Stimulated activated naive CD4-positive, alpha-beta T cell (primary cell): ENCODE measurements at places on chromosomes 5 and 9.

DNA sequence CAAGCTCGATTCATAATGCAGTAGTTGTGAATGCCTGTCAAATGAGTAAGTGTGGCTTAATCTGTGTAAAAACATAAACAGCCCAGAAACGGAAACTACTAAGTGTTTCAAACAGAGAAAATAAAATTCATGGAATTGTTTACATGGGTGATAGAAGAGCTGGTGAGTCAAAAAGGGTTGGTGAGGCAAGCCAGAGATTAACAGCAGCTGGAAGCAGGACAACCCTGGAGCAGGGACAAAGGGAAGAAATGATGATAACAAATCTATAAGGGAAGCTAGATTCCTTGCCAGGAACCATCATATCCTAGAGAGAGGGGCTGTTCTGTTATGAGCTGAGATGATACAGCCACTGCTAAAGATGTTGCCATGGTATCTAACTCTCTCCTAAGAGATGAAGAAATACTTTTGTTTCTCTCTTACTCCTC, 18.0 kb upstream of the PRR16 start:
- DNase-seq: no peak

- no peak for DNase-seq
These were observed 25.3 kb downstream of the GGTA1 start for GRCh38 chr9:121474231-121474947.

DNA sequence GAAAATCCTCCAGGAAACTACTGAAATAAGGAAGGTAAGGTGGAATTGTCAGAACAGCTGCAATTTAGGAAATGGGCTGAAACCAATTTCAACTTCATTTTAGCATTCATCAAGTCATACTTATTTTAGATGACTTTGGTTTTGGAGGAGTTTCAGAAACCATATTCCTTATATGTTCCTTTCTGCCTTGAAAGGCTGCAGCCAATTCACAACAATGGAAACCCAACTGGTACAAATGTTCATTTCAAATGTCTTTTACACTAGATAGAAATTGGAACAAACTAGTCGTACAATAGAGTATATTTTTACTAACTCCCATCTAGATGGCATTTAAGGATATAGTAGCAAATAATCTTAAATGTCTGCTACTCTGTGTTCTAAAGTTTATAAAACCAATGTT, 82.6 kb upstream of the ANKH start:
- DNase-seq: no peak

- no peak for DNase-seq
These were observed 253.1 kb downstream of the TLR4 start for GRCh38 chr9:117957267-117957666.

DNA sequence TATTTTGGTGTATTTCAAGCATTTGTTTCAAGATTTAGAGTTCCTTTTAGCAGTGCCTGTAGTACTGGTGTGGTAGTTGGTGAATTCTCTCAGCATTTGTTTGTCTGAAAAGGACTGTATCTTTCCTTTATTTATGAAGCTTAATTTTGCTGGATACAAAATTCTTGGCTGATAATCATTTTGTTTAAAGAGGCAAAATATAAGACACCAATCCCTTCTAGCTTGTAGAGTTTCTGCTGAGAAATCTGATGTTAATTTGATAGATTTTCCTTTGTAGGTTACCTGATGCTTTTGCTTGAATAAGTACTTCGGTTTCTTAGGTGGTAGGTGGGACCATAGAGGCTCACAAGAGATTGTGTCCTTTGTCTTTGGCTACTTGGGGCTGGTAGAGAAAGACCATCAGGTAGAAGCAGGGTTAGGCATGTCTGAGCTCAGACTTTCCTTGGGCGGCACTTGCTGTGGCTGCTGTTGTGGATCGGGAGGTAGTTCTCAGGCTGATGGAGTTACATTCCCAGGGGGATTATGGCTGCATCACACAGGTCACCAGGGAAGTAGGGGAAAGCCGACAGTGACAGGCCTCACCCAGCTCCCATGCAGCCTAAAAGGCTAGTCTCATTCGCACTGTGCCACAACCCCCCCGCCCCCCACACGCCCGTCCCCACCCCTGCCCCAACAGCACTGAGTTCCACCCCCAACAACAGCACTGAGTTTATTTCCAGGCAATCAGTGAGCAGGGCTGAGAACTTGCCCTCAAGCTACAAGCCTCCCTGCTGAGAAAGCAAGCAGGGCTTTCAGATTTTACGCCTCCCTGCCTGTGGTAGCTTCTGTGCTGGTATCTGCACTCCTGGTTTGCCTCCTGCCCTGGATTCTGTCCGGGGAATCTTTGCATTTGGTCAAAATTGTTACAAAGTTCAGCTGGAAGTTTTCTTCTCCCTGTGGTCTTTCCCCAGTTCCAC, 127.1 kb upstream of the GLRA1 start:
- no peak for DNase-seq

DNA sequence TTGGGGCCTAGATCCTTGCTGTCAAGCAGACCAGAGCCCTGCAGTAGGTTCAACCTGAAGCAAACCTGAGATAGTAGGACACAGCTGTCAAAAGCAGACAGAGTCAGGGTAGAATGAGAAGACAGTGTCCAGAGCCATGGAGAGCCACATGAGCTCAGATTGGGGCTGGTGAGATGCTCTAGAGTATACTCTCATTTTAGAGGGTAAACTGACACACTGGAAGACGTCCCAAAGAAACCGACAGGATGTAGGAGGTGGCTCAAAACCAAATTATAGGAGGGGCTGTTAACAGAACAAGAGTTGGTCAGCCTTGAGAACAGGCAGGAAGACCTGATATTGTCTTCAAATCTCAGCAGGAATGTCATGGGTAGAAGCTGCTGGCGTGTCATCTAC, 11.5 kb downstream of the CCDC69 start:
- DNase-seq: no peak

DNA sequence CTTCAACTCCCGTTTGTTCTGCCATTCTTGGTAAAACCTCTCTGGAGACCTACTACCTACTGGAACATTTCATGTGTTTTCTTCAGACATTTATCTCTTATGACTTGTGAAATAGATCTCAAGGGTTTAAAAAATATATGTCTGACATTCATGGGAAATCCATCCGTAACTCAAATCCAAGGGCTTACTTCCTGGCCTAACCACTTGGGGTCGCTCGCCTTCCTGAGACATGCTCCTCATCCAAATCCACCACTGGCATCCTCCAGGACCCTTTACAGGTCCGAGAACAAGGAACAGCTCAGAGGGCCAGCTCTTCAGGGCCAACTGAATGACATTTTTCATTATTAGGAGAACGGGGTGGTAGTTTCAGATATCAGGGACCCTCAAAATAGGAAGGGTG, 235.1 kb upstream of the TUT7 start:
- no peak for DNase-seq

- no peak for DNase-seq
These were observed 51.9 kb upstream of the RNF38 start for GRCh38 chr9:36451949-36452348.

DNA sequence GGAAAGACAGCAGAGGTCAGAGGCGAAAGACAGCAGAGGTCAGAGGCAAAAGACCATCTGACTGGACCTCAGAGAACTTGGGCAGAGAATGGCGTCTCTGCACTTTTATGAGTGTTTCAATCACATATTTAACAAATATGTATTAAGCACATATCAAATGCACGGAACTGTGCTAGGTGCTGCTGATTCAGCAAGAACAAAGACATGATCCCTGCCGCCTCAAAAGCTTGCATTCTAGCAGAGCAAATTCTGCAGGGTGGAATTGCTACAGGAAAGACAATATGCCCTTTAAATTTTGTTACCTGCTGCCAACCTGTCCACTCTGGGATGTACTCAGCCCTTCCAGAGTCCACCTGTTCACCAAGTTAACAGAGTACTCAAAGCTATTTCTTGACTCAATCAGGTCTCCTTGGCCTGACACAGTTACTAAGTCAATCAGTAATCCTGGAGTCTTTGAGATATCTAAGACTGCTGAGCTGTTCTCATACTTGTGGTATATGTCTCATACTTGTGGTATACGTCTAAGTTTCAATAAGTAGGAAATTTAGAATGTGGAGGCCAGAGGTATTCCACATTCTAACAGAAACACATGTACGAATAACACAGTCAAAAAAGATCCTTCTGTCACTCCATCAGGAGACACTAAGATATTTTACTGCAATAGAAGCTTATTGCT, 131.8 kb downstream of the GNAQ start:
- DNase-seq: no peak

DNA sequence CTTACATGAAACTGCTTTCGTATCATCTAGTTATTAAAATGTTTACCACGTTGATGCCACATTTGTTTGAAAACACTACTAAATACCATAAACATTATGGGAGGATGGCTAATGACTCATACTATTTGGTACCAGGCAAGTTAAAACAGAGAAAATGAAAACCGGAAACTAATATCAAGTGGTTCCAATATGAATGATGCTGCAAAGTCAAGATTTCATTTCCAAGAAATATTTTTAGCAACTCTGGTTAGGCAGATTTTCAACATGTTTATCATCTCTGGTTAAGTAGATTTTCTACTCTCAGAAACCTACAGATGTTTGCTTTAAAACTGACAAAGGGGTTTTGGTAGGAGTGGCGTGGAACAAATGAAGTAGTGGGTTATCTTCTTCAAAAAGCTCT, 4.9 kb upstream of the F2R start:
- DNase-seq: no peak
